ENCODE measurements at places on chromosomes 2 and 18.

DNA sequence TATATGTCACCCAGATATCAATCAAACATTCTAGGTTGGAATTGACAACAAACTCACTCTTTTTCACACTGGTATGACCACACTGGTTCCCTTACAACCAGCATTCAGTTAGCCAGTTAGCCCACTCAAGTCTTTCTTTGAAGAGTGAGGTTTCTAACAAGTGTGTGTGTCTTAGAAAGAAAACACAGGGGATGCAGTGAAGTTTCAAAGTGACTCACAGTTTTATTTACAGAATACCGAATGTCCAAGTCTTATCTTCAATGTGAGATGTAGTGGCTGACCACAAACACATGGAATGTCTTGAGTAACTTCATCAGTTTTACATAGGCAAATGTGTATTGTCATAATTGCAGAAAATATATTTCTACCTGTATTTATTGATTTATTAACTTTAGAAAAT is 274.7 kb upstream of the HNMT start:
- no peak for DNase-seq

- DNase-seq = no peak
Measured at GRCh38 chr18:21513292-21513691, 87.2 kb downstream of the ESCO1 start.

DNA sequence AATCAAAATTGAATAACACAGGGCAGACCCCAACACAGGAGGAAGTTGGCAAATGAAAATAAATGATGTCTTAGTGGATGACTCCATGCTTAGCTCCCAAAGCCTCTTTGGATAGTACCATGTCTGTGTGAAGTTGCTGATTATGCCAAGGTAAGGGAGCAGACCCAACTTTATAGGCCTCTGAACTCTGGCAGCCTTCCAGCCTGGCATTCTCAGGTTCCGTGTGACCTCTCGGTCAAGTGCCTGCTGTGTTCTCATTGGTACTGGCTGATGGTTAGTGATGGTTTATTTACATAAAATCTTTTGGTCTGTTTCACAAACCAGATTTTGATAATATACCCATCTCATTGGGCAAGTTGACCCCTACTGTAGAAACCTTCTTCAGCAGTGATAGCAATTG is 112.2 kb upstream of the TTC39C start:
- DNase-seq = no peak

GRCh38 chr2:36565712-36566111 is 32.3 kb downstream of the FEZ2 start:
- DNase-seq = no peak

DNA sequence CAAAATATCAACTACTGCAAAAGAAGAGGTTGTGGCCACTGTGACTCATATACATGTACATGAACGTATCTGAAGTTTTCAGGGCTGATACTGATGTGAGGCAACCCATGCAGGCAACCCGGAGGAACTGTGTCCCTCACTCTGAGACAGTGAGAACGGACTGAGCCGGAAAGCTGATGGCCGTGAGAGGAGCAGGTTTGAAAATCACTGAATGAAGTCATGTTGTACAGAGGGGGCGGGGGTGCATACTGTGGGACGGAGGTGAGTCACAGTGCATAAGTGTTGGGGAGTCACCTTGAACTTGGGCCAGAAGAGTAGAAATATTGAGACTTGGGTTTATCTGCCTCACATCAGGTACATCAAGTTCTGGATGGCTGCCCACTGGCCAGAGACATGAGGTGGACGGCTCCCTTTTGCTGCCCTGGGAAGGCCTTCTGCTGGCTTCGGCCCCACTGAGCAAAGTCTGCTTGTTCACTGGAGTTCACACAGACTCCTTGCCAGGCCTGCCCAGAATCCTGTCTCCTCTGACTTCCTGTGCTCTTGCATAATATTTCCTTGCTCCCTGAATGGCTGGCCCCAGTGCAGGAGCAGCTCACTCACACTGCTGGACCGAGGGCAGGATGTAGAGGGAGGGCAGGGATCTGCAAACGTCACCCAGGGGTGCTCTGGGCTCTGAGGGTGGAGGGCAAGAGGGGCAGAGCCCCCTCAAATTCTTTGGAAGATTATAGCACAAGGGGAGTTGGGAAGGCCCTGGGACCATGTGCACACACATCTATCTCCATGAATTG is 18.1 kb downstream of the EPAS1 start:
- DNase-seq = no peak

DNA sequence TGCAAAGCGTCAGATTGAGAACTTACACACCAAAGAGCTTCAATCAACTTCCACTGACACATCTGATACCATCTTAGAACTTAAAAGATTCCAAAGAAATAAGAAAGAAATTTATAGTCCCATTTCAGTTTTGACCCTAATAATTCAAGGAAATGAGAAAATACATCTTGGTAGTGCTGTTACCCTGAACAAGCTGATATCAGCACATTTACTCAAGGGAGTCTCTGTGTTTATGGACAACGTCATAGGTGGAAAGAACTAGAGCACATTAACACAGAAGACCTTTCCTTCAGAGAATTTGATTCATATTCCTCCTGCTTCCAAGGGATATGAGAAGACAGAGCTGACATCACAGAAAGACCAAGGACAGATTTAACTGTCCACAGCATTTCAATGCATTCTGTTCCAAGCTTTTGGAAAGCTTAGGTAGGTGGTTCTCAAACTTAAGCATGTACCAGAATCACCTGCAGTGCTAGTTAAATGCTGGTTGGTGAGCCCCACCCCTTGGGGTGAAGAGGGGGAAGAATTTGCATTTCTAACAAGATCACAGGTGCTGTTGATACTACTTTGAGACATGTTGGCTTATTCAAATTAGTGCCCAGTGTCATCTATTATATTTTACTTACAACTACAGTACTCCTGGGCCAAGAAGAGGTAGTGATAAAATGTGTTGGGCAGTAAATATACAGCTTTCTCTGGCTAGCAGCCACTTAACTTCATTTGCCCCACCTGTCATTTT is 59.8 kb downstream of the LDAH start:
- no peak for DNase-seq

DNA sequence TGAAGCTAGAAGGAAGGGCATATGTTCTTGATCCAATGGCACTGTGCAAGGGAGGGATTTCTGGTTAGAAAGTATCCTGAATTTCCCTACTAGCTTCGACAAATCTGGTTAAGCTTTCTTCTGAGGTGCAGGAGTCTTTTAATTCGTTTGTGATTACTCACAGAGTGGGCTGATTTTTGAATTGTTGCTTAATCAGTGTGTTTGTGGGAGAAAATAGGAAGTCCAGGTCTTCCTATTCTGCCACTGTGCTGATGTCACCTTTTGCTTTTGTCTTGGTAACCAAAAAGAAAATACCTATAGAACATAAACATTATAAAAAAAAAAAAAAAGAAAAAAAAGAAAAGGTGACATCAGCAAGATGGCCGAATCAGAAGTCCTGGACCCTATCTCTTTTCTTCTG is 1008.6 kb downstream of the TSN start:
- no peak for DNase-seq

GRCh38 chr2:11537951-11538350 is 4.1 kb downstream of the GREB1 start:
- no peak for DNase-seq

- DNase-seq = no peak
Measured at GRCh38 chr2:44838116-44838790, 103.2 kb upstream of the SIX3 start.

GRCh38 chr2:16485251-16485650 is 180.4 kb downstream of the CYRIA start:
- DNase-seq = no peak

DNA sequence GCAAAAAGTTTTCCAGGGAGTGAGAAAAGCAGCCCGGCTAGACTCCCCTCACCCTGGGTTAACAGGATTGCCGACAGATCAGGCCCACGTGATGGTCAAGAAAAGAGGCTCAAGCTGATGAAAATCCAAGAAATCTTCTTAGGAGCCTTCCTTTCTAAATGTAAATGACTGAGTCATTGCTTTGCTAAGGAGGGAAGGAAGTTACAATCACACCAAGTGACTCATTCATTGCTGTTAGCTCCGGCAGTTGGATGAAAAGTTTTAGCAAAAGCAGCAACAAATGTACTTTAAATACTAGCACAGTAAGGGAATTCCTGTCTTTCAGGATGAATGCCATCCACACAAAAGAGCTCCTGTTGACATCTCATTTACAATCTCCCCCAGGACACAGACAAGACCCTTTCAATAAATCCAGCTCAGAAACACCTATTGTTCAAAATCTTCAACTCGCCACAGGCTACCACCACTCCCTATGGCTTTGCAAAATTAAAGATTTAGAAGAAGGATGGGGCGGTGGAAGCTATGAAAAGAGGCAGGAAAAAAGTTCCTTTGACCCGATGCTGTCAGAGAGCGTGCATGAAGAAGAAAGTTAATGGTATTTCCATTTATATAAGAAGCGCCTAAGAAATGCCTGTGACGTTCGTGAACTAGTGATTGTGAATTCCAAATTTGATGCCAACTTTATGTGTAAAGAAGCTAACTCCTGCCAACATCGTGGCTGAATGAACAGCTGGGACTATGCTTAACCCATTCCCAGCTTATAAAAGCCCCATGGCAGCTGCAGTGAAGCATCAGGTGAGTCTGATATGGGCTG is 153.7 kb downstream of the TGIF1 start:
- DNase-seq = no peak

DNA sequence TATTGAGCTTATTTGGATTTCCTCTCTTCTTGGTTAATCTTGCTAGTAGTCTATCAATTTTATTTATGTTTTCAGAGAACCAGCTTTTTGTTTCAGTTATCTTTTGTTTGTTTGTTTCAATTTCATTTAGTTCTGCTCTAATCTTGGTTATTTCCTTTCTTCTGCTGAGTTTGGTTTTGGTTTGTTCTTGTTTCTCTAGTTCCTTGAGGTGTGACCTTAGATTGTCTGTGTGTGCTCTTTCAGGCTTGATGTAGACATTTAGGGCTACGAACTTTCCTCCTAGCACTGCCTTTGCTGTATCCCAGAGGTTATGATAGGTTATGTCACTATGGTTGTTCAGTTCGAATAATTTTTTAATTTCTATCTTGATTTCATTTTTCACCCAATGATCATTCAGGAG is 141.6 kb downstream of the ZNF236 start:
- DNase-seq = no peak

GRCh38 chr2:64383016-64383591 is 70.9 kb upstream of the LGALSL start:
- DNase-seq = no peak

GRCh38 chr2:232885264-232885961 is 15.3 kb downstream of the SNORC start:
- DNase-seq = no peak
